ENCODE measurements at places on chromosomes 16 and 17. TPM values are rescaled to one million over a fixed set of nuclear protein-coding genes. Genes with fewer than 3 reads are reported as not detected.

DNA sequence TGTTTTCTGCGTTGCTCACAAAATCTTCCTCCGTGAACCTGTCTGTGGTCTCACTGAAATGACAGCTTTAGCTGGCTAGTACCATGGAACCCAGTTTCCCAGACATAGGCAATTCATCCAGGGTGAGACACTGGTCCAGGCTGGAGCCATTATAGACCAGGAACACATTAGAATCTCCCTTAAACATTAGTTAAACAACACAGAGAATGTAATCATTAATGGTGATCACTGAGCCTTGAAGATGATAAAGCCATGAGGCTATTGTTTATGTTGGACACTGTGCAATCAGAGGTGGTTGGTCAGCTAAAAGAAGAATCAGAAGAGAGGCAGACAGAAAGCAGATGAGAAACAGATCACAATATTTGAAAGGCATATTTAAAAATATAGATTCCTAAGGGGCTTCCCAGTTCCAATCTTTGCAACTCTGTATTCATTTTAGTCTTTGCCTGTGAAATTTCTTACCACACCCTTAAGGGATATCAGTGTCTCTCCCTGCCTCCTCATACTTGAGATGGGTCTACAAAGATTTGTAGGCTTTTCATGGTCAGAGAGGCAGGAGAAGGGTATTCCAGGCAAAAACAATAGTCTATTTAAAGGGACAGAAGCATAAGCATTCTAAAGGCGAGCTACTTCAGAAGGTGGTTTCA lies 317.9 kb downstream of the MAP2K6 start:
- H3K27ac ChIP-seq: no peak overlapping the region
- H3K4me1 ChIP-seq: no peaks in the 10 kb centered on the region
- DNase-seq: no peak

Gene PCYT2
- total RNA-seq: 40.5 TPM

Gene HOXB4
- 2.0 TPM for total RNA-seq

GRCh38 chr17:16027708-16028584 lies 28.3 kb downstream of the TTC19 start:
- no peaks in the 10 kb centered on the region for H3K27me3 ChIP-seq
- no peaks in the 10 kb centered on the region for H3K4me1 ChIP-seq
- no peak overlapping the region for H3K4me3 ChIP-seq
- peaks cover 22% of the 10 kb centered on the region for H3K36me3 ChIP-seq
- no peak overlapping the region for H3K27ac ChIP-seq

Gene TMEM114
- not detected for total RNA-seq

Gene CNTNAP4
- total RNA-seq: not detected

GRCh38 chr17:63002625-63003024 lies 36.6 kb downstream of the TANC2 start:
- H3K4me3 ChIP-seq: no peak overlapping the region
- no peaks in the 10 kb centered on the region for H3K27me3 ChIP-seq
- no peaks in the 10 kb centered on the region for H3K4me1 ChIP-seq
- no peak for DNase-seq

GRCh38 chr16:50234771-50235556 lies 31.4 kb upstream of the ADCY7 start:
- no peaks in the 10 kb centered on the region for H3K4me1 ChIP-seq
- H3K27ac ChIP-seq: no peak overlapping the region
- DNase-seq: no peak
- H3K36me3 ChIP-seq: no peaks in the 10 kb centered on the region
- H3K4me3 ChIP-seq: no peak overlapping the region

GRCh38 chr17:83125515-83126274 lies 46.3 kb downstream of the METRNL start:
- peaks cover 12% of the 10 kb centered on the region for H3K4me1 ChIP-seq
- H3K4me3 ChIP-seq: no peak overlapping the region
- no peaks in the 10 kb centered on the region for H3K27me3 ChIP-seq
- H3K36me3 ChIP-seq: no peaks in the 10 kb centered on the region
- H3K27ac ChIP-seq: peak overlapping the region; percentile 39

DNA sequence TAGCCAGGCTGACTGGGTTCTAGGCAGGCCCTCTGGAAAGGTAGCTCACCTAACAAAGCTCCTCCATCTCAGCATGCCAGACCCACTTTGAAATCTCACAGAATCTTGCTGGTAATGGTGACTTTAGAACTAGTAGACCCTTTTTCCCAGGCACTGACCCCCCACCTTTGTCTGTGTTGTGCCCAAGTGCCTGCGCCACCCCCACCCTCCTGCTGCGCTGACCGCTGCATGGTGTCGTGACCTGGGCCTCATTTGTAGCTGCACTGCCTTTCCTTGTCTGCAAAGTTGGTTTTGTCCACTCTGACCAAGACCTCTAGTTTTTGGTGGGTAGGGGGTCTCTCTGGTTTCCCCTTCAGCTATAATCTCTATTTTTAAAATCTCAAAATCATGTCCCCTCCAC lies 6.8 kb downstream of the ATXN1L start:
- H3K36me3 ChIP-seq: no peaks in the 10 kb centered on the region
- H3K4me3 ChIP-seq: no peak overlapping the region
- DNase-seq: no peak
- no peaks in the 10 kb centered on the region for H3K4me1 ChIP-seq
- H3K27me3 ChIP-seq: no peaks in the 10 kb centered on the region

GRCh38 chr16:72785171-72785570 lies 262.8 kb downstream of the ZFHX3 start:
- H3K36me3 ChIP-seq: peaks cover 9% of the 10 kb centered on the region
- H3K27ac ChIP-seq: no peak overlapping the region
- no peak overlapping the region for H3K4me3 ChIP-seq

GRCh38 chr16:72367851-72368250 lies 195.9 kb upstream of the PMFBP1 start:
- no peak overlapping the region for H3K27ac ChIP-seq
- no peaks in the 10 kb centered on the region for H3K36me3 ChIP-seq
- no peak for DNase-seq
- H3K4me3 ChIP-seq: no peak overlapping the region

Measured in tibial nerve (tissue), 4 donors.